Activated CD8-positive, alpha-beta T cell treated with anti-CD3 and anti-CD28 coated beads for 36 hours (primary cell): ENCODE measurements at places on chromosomes 4 and X. TPM values are rescaled to one million over a fixed set of nuclear protein-coding genes. Genes with fewer than 3 reads are reported as not detected.

Gene UGT2B10
- not detected for total RNA-seq

Gene RTL5
- total RNA-seq = 0.31 TPM

Gene RHOXF1
- not detected for total RNA-seq

Gene SPANXA2
- total RNA-seq = not detected

Gene ATP5ME
- 221 TPM for total RNA-seq

Gene USP26
- total RNA-seq = not detected

Gene ARHGAP36
- not detected for total RNA-seq

Gene NIPAL1
- 1.9 TPM for total RNA-seq

Gene AFP
- not detected for total RNA-seq

Gene RAB39B
- total RNA-seq = 12.0 TPM

Gene GLRA3
- total RNA-seq = not detected

Gene LAMP2
- 22.9 TPM for total RNA-seq

Gene FHIP1A
- 0.76 TPM for total RNA-seq

Gene H2BW2
- not detected for total RNA-seq

Gene GPR101
- not detected for total RNA-seq

Gene IGSF1
- total RNA-seq = not detected

Gene TMEM128
- total RNA-seq = 20.6 TPM

Gene SPANXN1
- total RNA-seq = not detected
